ENCODE measurements at places on chromosomes 13 and 19.

- DNase-seq, result no peak
These were observed 97.3 kb downstream of the AKAP11 start for GRCh38 chr13:42369071-42369797.

DNA sequence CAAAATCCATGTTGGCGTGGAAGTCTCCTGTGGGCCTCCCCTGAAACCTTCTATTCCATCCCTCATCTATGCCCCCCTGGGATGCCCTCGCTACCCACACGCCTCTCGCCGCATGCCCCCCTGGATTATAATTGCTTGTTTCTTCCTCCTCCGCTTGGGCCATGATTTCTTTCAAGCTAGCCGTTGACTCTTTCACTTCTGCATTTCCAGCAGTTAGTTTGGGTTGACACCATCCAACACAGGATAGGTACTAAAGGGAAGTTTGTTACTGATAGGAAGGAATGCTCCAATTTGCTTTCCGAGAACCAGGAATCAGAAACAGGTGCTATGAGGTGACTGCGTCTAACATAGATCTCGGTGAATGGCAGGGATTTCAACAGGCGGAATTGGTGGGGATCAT is 7.7 kb upstream of the SLC25A15 start:
- DNase-seq, result no peak

- no peak for DNase-seq
These were observed 126.9 kb downstream of the STK24 start for GRCh38 chr13:98450026-98450425.

- no peak for DNase-seq
These were observed 999 bp upstream of the ZNF264 start for GRCh38 chr19:57190301-57190700.

DNA sequence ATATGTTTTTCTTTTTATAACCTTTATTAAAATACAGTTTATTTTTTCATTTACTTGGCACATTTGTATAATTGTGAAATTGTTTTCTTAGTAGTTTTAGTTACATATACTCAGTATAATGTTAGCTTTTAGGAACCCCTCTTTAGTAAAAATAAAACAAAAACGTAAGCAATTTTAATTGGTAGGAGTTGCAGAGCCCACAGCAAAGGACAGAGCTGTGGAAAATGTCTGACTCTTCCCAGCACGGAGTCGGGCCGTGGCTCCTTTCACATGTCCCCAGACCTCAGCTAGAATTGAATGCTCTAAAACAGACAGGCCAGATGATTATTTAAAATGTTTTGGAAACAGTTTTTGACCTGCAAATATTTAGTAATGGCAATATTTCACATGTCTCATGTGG is 27.9 kb upstream of the CEACAM21 start:
- DNase-seq, result no peak

DNA sequence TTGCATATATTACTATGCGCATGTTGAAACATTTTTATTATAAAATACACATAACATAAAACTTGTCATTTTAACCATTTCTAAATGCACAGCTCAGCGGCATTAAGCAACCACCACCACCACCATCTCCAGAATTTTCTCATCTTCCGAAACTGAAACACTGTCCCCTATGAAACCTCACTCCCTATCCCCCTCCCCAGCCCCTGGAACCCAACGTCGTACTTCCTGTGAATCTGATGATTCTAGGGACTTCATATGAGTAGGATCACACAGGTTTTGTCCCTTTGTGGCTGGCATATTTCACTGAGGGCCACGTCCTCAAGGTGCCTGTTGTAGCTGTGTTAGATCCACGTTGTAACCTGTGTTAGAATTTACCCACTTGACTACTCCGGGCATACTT is 716 bp upstream of the MAP2K2 start:
- DNase-seq, result no peak

- DNase-seq, result no peak
These were observed 925.3 kb downstream of the SLITRK6 start for GRCh38 chr13:84873951-84874350.

DNA sequence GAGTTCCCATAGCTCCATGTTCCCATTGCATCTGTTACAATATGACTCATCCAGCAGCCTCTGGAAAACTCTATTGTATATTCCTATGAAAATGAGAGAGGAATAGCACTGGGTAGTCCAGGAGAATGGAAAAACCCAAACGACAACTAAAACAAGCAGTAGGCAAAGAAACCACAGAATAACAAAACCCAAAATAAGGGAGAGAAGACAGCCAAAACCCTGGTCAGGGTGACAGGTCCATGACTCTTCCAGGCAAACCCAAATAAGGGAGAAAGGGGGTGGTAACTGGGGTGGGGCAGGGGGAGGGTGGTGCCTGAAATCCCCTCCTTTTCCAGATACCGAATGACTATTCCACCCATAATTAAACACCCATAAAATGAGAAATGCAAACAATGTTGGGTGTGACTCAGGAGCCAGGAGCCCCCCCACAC is 4.0 kb upstream of the ZNF8 start:
- DNase-seq, result no peak

GRCh38 chr13:112184261-112184660 is 117.3 kb downstream of the SOX1 start:
- DNase-seq, result no peak

DNA sequence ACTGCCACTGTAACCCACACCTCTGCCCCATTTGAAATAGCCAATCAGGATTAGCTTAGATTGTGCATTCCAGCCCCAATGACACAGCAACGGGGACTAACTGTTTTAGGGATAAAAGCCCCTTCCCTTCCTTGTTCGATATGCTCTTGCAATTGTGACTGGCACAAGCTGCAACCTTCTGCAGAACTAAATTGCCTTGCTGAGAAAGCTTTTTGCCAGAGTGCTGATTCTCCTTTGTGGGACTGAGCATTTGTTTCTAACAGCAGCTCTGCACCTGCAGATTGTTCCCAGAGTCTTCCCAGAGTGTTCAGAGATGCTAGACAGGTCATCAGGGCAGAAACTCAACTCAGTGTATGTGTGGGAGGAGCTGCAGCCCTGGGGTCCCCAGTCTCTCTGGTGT is 115.8 kb downstream of the ZNF675 start:
- DNase-seq, result no peak

DNA sequence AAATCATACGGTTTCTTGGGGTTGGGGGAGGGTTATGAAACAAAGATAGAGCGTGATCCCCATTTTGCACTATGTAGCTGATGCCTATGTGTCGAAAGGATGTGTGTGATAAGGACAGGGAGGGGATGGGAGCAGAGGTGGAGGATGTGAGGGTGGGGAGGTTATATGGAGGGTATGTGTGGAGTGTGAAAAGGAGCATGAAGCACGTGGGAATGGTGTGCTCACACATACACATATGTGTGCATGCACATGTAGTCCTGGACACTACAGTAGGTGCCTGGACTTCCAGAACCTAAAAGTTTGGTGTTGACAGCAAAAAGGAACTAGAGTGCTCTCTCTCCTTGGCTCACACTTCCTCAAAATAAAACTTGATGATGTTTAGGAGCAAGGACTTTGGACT is 25.4 kb downstream of the STOML3 start:
- no peak for DNase-seq

GRCh38 chr13:73355134-73355533 is 296.3 kb downstream of the KLF5 start:
- no peak for DNase-seq

GRCh38 chr13:64556376-64556775 is 2673.8 kb downstream of the PCDH9 start:
- no peak for DNase-seq

DNA sequence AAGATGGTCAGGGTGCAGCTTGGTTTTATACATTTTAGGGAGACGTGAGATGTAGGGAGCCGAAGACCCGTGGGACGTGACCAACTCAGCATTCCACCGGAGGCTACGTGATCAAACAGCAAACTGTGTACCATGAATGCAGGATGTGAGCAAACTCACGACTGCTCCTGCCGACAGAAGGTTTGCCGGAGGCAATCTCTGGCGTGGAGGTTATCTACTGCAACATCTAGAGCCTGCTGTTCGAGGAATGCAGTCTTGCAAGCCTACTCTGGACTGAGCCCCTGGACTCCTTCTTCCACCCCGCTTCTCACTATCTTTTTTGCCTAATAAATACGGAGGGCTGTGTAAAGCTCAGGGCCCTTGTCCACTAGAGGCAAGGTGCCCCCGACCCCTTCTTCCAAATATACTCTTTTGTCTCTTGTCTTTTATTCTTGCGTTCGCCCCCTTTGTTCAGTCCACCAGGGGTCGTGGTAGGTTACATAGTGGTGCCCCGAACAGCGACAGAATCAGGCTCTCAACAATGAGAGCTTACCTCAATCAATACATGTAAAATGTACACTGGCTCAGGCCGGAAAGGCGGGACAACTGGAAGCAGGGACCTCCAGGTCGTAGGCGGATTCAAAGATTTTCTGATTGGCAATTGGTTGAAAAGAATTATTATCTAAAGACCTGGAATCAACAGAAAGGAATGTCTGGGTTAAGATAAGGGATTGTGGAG is 8.9 kb upstream of the OR1I1 start:
- no peak for DNase-seq

- DNase-seq, result no peak
These were observed 1.3 kb upstream of the ATF5 start for GRCh38 chr19:49927526-49928264.

GRCh38 chr19:46240693-46241092 is 11.2 kb downstream of the IGFL1 start:
- no peak for DNase-seq

- DNase-seq, result no peak
These were observed 24.5 kb downstream of the TEX101 start for GRCh38 chr19:43439032-43439708.

DNA sequence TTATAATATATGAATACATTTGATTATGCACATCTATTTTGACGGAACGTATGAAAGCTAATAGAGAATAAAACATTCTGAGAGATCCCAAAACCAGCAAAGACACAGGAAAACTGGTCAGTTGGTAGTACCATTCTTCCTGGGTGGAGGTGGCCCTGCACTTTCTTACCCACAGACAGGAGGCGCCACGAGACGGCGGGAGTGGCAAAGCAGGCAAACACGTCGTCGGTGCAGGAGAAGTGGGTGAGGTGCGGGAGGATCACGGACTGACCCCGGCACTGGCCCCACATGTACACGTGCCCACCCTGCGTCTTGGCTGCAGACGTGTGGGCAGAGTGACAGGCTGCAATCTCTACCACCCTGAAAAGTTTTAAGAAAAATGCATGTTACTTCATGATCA is 36.1 kb downstream of the RCBTB1 start:
- no peak for DNase-seq

- DNase-seq, result no peak
These were observed 2.3 kb downstream of the U2AF2 start for GRCh38 chr19:55656988-55657747.

GRCh38 chr19:3771000-3771905 is 775 bp downstream of the RAX2 start:
- no peak for DNase-seq
